Stimulated activated CD8-positive, alpha-beta memory T cell treated with anti-CD3 and anti-CD28 coated beads, Interleukin-7, amount 100 ng/mL, for 24 hours (primary cell): ENCODE measurements at places on chromosomes 11 and 22.

GRCh38 chr11:44080951-44081350, 14.5 kb upstream of the EXT2 start:
- DNase-seq = no peak

- no peak for DNase-seq
These were observed 18.8 kb downstream of the CSNK1E start for GRCh38 chr22:38298312-38299005.

DNA sequence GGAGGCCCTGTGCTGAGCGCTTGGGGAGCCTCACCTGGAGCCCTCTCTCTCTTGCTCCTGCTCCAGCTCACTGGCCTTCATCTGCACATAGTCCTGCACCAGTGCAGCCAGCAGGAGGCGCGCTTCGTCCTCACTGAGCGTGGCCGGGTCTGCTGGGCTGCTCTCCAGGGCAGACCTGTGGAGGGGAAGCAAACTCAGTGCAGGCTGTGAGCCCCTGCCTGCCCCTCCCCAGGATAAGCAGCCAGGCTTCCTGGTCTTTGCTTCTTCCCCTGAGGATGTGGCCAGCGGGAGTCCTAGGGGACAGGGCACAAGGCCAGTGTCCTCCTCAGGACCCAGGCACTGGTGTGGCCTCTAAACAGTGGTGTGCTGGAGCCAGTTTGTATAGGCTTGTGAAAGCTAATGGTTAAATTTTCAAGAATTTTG, 2.2 kb downstream of the CALCA start:
- DNase-seq = peak; percentile 34

DNA sequence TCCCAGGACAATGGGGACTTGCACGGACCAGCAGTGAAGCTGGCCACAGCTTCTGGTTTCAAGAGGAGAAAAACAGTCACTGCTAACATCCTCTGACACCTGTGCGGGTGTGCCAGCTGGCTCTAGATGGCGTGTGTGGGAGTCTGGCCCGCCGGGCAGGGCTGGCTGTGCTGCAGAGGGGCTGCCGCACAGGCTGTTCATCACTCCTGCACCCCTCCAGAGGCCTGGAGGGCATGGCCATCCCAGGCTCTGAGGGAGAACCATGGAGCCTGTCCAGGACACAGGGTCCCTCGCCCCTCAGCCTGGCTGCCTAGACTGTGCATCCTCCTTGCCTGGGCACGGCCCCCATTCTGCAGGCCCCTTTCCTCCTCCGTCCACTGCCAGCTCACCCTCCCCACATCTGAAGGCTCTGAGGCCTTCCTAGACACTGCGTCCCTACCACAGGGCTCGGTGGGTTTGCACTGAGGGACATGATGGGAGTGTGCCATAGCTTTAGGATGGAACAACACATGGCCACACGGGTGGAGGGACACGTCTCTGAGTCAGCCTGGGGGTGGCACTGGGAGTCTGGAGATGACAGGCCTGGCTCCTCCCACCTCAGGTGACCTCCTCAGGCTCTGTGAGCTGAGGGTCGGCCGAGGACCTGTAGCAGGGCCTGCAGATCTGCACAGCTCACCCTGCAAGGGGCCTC, 42.1 kb upstream of the GNB1L start:
- no peak for DNase-seq

DNA sequence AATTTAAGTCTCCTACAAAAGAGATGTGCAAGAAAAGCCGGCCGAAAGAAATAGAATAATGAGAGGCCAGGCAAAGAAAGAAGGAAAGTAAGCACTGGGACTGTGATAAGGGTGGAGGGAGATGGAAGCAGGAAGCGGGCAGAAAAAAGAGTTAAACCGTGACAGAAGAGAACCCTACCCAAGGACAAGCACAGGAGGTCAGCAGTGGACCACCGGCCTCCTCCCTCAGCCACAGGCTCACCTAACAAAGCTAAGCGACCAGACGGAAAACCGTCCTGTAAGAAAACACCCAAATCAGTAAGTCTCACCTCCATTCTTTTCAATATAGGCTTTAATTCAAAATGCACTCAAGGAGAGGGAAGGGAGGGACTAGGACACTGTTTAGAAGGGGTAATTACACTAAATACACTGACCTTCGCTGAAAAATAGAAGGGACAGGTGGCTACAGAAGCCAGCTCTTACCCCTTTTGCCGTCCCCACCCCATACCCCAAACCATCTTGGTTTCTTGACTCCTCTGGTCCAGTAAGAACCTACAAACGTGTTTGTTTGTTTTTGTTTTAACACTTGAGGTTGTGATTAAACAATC, 1.9 kb downstream of the FAM181B start:
- DNase-seq = no peak

GRCh38 chr11:11533751-11534150, 88.1 kb downstream of the GALNT18 start:
- DNase-seq = no peak

DNA sequence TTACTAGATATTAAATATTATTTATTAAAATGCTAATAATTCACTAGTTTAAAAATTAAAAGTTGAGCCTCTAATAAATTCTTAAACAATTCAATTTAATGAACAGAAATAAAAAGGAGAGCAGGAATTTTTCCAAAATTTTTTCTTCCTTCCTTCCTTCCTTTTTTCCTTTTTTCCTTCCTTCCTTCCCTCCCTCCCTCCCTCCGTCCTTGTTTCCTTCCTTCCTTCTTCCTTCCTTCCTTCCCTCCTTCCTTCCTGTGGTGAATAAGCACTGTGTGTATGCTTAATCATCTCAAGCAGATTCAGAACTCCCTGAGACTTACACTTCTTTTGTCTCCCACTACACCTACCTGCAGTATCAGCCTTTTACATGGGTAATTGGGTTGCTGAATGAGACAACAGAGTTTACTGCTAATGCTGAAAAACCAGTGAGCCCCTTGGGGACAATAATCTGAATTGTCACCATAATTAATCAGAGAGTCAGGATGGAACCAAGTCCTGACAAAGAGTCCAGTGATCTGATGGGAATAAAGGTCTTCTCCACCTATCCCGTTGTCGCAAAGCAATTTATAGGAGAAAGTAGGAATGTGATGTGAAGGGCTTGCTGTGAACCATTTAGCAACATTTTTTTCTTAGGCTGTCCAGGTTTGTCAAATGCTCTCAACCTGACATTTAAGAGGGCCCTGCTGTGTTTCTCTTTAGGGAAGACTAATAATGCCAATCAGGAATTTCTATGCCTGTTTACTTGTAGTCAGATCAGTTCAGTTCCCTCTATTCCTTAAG, 58.1 kb upstream of the CEP295 start:
- DNase-seq = no peak
